ENCODE measurements at places on chromosomes 2 and 18.

- no peak for DNase-seq
Observed at GRCh38 chr2:109211315-109211714, 82.3 kb downstream of the SH3RF3 start.

DNA sequence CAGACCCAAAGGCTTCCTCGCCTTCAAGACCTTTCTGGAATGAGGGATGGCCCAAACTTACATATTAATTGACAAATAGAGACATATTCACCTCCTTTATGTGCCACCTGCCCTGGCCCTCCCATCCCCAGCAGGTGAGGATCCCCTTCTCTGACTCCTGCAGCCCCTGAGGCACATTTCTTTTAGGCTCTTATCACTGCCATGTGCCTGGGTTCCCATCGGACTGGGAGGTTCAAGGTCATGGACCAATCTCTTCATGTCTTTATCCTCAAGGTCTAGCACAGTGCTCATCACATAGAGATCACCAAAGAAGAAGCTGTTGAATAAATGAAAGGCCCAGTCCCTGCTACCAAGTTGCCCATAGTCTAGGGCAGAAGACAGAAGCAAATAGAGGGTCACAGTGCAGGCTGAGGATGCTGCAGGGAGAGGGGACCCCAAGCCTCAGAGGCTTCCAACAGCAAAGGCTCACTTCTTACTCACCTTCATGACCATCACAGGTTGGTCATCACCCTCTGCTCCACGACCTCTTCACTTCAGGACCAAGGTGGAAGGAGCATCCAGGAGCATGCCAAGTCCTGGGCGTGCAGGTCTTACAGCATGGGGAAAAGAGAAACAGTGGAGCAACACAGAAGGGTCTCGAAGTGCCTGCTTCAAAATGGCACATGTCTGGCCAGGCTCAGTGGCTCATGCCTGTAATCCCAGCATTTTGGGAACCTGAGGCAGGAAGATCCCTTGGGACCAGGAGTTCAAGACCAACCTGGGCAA, 193.9 kb downstream of the SMAD2 start:
- DNase-seq = no peak

DNA sequence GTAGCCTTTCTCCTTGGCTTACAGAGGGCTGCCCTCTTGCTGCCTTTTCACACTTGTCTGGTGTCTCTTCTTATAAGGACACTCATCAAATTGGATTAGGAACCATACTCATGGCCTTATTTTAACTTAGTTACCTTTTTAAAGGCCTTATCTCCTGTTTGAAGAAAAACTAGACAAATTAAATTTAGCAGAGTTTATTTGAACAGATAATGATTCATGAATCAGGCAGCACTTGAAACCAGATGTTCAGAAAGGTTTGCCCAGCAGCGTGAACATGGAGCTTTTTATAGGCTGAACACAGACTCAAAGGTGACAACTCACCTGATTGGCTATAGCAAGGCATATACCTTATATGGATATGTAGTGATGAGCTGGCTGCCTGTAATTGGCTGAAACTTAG, 238.0 kb downstream of the GULP1 start:
- DNase-seq = no peak

DNA sequence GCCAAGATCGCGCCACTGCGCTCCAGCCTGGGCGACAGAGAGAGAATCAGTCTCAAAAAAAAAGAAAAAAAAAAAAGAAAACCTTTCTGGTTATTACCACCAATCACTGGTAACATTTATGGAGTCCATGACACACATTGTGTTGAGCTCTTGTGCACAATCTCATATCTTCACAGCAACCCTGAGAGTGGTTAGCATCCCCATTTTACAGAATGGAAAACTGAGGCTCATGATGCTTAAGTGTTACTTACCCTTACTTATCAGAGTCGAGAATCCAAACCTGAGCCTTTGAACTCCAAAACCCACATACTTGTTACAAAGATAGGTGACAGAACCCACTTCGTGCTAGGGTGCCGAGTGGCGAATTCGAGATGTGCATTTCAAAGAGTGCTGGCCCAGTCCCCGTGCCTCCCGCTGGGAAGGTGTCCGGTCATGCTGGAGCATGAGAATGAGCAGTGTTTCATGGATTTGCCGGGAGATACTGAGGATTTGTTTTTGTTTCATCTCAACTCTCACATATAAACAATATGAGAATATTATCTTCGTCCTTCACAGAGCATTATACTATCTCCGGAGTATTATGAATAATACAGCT, 50.9 kb downstream of the CYP27C1 start:
- DNase-seq = no peak

DNA sequence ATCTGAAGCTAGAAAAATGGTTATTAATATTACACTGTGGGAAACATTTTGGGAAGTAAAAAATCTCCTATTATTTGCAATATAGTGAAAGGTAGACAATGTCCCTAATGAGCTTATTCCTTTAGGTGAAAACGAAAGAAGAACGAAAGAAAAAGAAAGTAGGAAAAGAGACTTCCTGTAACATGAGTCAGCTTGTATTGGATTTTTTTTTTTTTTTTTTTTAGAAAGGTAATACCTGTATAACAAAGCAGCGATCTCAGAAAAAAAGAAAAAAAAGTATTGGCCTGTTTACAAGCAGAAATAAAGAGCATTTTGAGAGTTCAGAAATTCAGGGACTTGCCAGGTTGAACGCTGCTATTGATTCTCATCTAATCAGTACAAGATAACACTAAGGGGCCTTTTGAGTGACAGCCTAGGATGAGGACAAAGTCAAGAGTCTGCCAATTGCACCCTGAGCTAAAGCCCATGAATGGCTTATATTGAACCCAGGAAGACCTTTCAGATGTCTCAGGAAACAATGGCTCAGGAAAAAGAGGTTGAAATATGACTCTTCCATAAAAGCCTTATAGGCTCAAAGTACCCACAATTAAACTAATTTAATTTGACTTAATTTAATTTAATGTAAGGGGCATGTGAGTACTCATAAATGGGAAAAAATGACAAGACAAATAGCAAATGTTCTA, 615.6 kb upstream of the CDH2 start:
- no peak for DNase-seq

DNA sequence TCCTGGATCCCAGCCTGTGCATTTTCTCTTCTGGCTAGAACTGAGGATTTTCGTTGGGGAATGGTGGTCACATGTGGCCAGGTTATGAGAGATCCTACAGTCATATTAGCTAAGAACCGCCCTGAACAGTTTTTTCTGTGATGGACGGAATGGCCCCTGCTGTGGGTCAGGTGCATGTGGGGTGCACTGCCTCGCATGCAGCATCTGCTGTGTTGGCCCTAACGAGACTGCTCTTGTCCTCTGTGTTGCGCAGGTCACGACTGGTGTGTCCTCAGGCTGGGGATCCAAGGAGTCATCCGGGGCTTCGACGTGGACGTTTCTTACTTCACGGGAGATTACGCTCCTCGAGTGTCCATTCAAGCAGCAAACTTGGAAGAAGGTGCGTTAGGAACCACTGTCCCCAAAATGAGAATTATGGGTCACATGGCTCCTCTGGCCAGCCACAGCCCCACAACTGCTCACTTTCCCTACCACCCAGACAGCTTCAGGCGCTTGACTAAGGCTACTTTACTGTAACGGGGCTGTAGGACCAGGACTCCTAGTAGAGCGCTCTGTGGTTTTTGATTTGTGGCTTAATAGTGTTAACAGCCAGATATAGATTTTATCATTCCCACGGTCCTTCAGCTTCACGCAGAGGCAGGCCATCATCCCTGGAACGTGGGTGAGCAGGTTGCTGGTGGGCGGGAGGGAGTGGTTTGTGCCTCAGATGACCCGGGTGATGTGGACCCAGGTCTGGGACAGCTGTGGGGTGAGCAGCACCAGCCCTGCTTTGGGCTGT, 21.8 kb downstream of the ALLC start:
- DNase-seq = no peak

GRCh38 chr2:17821535-17822444, 5.5 kb downstream of the MSGN1 start:
- DNase-seq = no peak
